ENCODE measurements at places on chromosomes 2 and 18. TPM values are rescaled to one million over a fixed set of nuclear protein-coding genes. Genes with fewer than 3 reads are reported as not detected.

FAM237A gene
- not detected for polyA plus RNA-seq

- no peak for DNase-seq
Observed at GRCh38 chr2:69631402-69631801, 12.1 kb downstream of the AAK1 start.

- DNase-seq: no peak
Observed at GRCh38 chr18:48997985-48998831, 47.4 kb upstream of the SMAD7 start.

DNA sequence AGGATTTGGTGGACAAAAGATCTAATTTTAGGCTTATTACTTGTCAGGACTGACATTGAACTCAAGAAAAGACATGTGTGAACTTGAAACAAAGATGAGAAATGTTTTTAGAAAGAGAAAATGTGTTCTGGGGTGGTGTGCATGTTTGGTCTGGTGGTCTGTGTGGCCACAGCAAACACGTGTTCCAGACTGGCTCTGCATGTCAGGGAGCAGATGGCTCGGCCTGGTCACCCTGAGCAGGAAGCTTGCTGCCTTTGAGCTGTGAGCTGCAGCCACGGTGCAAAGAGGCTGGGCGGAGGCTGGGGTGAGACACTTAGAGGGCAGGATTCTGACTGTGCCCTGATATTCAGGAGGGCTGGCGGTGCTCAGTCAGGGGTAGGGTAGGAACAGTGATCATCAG lies 186.1 kb downstream of the CTIF start:
- no peak for DNase-seq

LYPD6B gene
- 31.8 TPM for polyA plus RNA-seq

CD207 gene
- not detected for polyA plus RNA-seq

GRCh38 chr18:79323471-79323870 lies 72.3 kb upstream of the NFATC1 start:
- DNase-seq: no peak

PKDCC gene
- polyA plus RNA-seq: 334 TPM

MRO gene
- polyA plus RNA-seq: 2.4 TPM

DNA sequence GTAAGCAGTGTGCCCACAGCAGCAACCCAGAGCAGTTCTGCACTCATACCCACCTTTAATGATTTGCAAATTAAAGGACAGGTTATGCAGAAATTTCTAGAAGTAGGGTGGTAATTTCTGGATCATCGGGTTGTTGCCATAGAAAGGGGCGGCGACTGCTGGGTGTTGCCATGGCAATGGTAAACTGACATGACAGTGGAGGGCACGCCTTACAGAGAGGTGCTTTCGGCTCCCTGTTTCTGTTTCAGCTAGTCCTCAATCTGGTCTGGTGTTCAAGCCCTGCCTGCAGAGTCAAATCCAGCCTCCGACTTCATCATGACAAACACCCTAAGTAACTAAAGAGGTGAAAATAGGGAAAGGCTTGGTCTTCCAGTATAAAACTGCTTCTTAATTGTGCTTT lies 667.7 kb downstream of the SOCS6 start:
- DNase-seq: no peak

DNA sequence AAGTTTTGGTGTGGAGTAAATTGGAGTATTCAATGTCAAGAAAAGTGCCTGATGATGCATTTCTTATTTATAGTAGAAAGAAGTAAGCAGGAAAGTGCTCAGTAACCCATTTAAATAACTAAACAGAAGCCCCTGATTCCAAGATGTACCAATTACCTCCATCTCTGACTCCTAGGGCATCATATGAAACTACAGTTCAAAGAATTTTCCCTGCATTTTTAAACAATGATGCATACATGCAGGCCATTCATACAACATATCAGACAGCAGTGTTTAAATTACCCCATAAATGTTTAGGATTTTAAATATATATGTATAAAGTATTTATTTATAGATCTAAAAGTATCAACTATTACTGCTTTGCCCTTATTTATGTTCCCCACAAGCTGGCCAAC lies 36.2 kb downstream of the FTCDNL1 start:
- no peak for DNase-seq

DNA sequence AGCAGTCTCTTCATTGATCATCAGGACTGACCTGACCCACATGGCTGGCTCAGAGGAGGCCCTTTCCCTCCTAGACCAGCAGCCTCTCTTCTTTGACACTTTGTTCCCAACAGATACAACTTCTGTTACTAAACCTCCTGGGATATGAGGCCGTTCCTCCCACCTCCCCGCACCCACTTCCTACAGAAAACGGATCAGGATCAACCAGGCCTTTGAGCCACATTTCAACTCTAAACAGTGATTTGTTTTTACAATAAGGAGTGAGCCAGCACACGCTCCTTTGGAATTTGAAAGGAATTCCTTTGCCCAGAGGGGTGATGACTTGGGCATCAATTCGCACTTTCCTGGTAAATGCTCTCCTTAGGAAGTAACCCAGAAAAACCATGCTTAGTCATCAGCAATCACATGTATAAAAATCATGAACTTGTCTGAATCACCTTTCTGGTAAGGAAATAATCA lies 180.4 kb downstream of the FAM124B start:
- no peak for DNase-seq

DNA sequence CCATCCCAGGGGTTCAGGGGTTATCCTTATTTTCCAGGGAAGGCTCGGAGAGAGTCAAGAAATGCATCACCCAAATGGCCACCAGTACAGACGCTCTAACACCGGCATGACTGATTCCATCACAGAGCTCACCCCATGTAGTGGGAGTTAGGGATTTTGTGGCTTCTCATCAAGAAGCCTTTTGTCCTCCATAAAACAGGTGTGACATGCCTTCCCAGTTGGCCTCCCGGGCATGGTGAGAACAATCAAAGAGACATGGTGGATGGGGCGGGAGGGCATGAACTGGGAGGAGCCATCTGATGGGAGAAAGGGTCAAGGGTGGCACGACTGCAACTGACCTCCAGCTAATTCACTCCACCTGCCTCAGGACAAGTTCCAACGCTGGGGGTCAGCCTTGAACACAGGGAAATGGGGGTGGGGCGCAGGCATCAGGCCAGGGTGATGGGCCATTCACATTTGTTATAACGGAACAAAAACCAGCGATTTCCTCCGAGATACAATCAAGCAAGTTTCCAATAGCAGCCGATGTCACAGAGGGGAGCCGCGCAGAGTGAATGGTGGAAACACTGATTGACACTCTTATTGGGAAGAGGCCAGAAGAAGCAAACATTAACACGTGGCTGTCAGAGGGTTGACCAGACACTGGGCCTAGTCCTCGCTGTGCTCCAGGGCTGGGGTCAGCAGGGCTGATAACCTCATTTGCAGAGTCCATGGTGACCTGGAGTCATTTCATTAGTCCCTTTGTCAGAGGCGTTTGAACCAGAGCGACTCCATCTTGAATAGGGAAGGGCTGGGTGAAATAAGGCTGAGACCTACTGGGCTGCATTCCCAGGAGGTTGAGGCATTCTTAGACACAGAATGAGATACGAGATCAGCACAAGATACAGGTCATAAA lies 80.5 kb upstream of the HPCAL1 start:
- DNase-seq: no peak

APOB gene
- polyA plus RNA-seq: 1.5 TPM

DNA sequence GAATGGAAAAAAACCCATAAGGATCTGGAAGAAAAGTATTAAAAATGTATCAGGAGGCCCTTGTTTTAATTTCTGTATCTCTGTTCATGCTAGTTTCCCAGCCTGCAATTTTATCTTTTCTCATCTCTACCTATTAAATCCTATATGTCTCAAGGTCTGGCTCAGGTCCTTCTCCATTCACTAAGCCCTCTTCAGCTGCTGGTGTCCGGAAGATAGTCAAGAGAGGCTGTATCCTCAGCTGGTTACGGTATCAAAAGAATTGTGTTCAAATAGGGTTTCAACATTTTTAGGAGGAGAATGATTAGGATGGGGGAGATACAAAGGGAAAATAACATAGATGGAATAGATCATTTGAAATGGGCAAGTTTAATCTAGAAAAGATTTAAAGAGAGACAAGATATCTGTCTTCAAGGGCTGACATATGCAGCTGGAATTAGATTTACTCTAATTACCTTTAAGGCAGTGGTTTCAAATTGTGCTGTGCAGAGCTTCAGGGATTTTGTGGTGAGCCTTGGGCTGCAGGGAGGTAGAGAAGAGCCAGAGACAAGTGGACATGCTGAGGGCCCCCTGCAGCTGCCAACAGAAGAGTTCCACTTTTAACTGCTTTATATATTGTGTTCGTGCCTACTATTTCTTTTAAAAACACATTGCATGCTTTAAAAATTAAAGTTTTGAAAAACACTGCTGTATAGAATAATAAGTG lies 24.1 kb downstream of the GREB1L start:
- no peak for DNase-seq

GRCh38 chr18:67001052-67001451 lies 397.2 kb upstream of the CDH19 start:
- DNase-seq: no peak

DNA sequence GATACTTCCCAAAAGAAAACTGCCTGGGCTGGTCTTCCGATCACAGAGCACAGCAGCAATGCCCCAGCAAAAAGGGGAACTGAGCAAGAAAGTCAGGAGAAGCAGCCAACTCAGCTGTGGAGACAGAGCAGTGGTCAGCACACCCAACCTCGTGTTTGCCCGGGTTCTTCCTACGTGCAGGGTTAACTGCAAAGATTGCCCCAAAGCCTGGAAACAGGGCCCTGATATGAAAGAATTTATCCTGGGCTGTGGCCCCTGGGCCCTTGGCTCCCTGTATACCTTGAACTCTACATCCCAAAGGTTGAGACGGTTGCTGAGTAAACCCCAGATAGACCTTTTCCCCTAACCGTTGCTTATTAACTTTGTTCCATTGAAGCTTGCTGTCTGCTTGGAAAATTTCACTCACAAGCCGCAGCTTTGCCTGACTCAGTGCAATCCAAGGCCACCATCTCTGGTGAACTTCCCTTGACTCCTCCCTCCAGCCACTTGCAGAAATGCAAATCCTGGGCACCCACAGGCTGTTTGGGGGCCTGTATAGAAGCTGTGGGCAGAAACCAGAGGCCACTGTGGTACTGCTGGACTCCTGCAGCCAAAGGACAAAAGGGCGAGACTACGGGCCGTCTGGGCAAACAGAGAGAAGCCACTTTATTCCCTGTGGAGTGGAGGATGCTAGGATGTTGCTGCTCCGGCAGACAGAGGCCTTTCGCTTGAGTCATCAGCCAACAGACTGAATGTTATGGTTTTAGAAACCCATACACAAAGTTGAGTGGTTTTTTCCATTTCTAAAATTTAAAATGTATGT lies 18.2 kb downstream of the NRP2 start:
- no peak for DNase-seq

- no peak for DNase-seq
Observed at GRCh38 chr2:232333361-232334135, 45.0 kb upstream of the ALPP start.

CABYR gene
- 8.5 TPM for polyA plus RNA-seq

PXDN gene
- 194 TPM for polyA plus RNA-seq

ACTG2 gene
- 0.50 TPM for polyA plus RNA-seq

DNA sequence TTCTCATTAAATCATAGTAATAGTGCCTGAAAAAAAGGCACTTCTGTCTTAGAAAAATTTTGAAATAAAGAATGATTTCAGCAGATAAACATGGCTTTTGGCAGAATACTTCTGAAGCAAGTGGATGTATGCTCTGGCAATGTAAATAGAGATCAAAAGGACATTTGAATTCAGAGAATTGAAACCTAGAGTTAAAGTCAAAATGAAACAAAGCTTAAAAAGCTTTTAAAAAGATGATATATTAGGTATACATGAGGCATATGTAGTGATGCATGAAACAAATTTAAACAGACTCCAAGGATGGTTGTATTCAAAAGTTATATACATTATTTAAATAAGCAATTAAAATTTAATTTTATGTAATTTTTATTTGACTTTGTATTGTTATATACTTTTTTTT lies 1344.5 kb upstream of the TMEFF2 start:
- DNase-seq: no peak

PROM2 gene
- polyA plus RNA-seq: 42.8 TPM

NFU1 gene
- 60.2 TPM for polyA plus RNA-seq

C2orf78 gene
- polyA plus RNA-seq: not detected

GRCh38 chr2:213274143-213274542 lies 10.1 kb upstream of the SPAG16 start:
- no peak for DNase-seq

DNA sequence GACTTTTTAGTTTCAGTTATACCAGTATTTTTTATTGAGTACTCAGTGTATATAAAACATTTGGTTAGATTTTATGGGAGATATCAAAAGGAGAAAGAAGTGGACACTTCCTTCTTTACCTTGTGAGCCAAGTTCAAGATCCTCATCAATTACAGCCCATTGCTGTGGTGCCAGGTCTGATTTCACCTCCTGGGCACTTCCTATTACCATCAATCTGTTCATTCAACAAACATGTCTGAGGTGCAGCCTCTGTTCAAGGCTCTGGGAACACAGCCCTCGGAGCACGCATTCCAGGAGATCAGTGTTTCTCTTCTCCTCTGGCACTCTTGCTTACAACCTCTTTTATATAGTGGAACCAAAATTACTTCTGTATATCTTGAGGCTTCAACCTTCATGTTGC lies 171.4 kb upstream of the ALPP start:
- no peak for DNase-seq

KCNG2 gene
- polyA plus RNA-seq: 0.48 TPM

GRCh38 chr2:155309483-155309882 lies 611.0 kb downstream of the KCNJ3 start:
- no peak for DNase-seq

DNA sequence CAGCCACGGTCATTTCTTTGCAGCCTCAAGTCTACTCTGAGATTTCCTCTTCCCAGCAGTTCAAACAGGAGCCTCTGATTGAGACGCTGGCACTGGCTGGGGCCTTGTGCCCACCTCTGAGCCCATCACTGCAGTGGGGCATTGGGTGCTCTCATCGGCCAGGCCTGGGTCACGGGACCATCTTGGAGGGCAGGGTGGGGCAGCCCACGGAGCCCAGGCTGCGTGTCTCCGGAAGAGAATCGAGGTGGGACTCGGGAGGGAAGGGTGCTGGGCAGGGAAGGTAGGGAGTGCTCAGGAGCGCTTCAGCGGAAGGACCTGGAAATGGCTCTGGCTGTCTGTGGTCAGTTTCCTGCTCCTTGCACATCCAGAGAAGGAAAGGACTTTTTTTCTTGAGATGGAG lies 82.4 kb downstream of the RTP5 start:
- DNase-seq: no peak
